Caco-2 (cell line): ENCODE measurements at places on chromosomes 4 and X. TPM values are rescaled to one million over a fixed set of nuclear protein-coding genes. Genes with fewer than 3 reads are reported as not detected.

The TCEAL9 gene
- 41.9 and 44.9 TPM in 2 replicates for total RNA-seq

The PDZD4 gene
- total RNA-seq: 1.3 and 1.8 TPM in 2 replicates

The DIAPH2 gene
- 16.1 and 18.2 TPM in 2 replicates for total RNA-seq

The SPANXC gene
- not detected in 2 replicates for total RNA-seq

The AKAP14 gene
- not detected in 2 replicates for total RNA-seq

The SPON2 gene
- total RNA-seq: 3.1 and 4.0 TPM in 2 replicates

GRCh38 chr4:16384576-16384975 lies 158.3 kb upstream of the TAPT1 start:
- H3K4me1 ChIP-seq: no peaks in the 10 kb centered on the region
- H3K27ac ChIP-seq: no peak overlapping the region
- no peak overlapping the region for H3K4me3 ChIP-seq

DNA sequence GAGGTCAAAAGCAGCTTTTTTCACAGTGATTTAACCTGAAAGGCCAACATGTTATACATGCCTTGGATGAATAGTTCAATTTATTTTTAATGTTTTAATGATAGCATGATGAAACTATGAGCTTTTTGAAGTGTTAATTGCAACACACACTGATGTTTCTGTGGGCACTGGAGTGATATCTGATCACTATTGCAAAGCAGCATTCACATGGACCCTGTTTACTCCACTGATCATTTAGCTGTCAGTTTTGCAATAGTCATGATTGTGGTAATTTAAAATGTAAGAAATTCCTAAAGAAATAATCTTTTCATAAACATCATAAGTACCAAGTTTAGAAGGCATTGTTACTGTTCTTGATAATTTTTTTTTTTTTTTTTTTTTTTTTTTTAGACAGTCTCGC lies 74.1 kb downstream of the ARSJ start:
- no peak for DNase-seq
- no peak overlapping the region for H3K4me3 ChIP-seq
- H3K36me3 ChIP-seq: no peaks in the 10 kb centered on the region
- H3K4me1 ChIP-seq: peaks cover 9% of the 10 kb centered on the region
- no peak overlapping the region for H3K27ac ChIP-seq

- H3K4me3 ChIP-seq: no peak overlapping the region
- H3K36me3 ChIP-seq: no peaks in the 10 kb centered on the region
- no peaks in the 10 kb centered on the region for H3K4me1 ChIP-seq
- no peaks in the 10 kb centered on the region for H3K27me3 ChIP-seq
- H3K27ac ChIP-seq: no peak overlapping the region
- no peak for DNase-seq
Observed at GRCh38 chrX:119090627-119091026, 17.8 kb downstream of the CT47C1 start.

DNA sequence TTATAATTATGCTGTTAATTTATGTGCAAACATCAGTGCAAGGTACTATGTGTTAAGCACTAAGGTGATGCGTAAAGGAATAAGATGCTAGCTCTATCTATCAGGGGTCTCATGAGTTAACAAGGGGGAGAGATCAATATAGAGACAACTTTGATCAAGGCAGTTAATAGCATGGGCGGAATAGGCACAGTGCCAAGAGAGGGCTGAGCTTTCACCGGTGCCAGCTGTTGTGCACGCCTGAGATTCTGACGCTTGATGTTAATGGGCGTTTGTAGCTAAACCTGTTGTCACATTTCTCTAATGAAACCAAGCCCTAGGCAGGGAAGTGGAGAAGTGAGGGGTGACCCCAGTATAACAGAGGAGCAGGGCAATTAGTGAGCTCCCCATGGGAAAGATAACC lies 86.0 kb upstream of the NMU start:
- H3K36me3 ChIP-seq: no peaks in the 10 kb centered on the region
- H3K4me3 ChIP-seq: no peak overlapping the region
- H3K4me1 ChIP-seq: no peaks in the 10 kb centered on the region
- H3K27ac ChIP-seq: no peak overlapping the region
- DNase-seq: no peak
- H3K27me3 ChIP-seq: no peaks in the 10 kb centered on the region

- H3K4me1 ChIP-seq: no peaks in the 10 kb centered on the region
- H3K4me3 ChIP-seq: no peak overlapping the region
- H3K36me3 ChIP-seq: no peaks in the 10 kb centered on the region
- H3K27me3 ChIP-seq: no peaks in the 10 kb centered on the region
Observed at GRCh38 chr4:97587912-97588311, 555.4 kb downstream of the STPG2 start.

- no peak overlapping the region for H3K4me3 ChIP-seq
- no peak for DNase-seq
- H3K36me3 ChIP-seq: no peaks in the 10 kb centered on the region
- no peaks in the 10 kb centered on the region for H3K4me1 ChIP-seq
Observed at GRCh38 chr4:73917081-73917501, 47.9 kb downstream of the CXCL1 start.

GRCh38 chr4:10929818-10930217 lies 245.2 kb upstream of the CLNK start:
- H3K4me3 ChIP-seq: no peak overlapping the region
- DNase-seq: no peak
- H3K36me3 ChIP-seq: no peaks in the 10 kb centered on the region
- no peaks in the 10 kb centered on the region for H3K4me1 ChIP-seq
- no peaks in the 10 kb centered on the region for H3K27me3 ChIP-seq

GRCh38 chrX:42443267-42443666 lies 334.7 kb downstream of the PPP1R2C start:
- no peak for DNase-seq
- H3K4me3 ChIP-seq: no peak overlapping the region
- no peaks in the 10 kb centered on the region for H3K36me3 ChIP-seq
- H3K27ac ChIP-seq: no peak overlapping the region
- H3K27me3 ChIP-seq: no peaks in the 10 kb centered on the region
